ENCODE measurements at places on chromosomes 12 and 14.

DNA sequence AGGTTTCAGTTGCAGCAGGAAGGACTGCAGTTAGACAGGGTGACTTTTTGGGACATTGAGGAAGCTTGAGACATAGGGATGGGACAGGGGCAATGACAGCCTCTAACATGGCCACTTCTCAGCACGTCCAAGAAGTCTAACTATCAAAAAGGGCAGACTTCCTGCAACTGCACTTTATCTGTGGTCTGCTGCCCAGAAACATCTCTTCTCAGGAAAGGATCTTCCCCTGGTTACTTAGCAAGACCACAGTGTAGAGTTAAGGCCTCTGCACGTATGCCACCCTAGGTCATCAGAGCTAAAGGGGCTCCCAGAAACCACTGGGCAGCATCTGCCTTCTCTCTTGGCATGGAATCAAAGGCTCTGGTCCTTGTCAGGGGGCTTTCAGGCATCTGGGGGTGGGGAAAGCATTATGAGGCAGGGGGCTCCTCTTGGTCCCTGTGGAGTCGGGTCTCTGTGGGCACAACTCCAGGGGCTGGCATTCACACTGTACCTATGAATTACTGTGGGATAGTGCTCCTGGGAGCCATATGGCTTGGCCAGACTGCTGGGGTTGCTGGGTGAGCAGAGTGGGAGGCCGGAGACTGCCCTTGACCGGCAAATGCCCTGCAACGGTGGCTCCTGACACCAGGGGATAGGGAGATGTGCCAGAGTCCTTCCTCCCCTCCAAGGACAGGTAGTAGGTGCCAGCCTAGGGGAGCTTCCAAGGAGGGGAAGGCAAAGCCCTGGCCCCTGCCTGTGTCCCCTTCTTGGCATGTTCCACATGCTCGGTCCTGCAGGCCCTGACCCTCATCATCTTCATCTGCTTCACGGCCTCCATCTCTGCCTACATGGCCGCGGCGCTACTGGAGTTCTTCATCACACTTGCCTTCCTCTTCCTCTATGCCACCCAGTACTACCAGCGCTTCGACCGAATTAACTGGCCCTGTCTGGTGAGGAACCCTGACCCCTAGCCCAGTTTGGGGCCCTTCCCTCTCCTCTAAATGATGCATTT, 1.0 kb downstream of the CMTM5 start:
- no peak for DNase-seq

GRCh38 chr14:32635061-32635719, 303.5 kb upstream of the NPAS3 start:
- no peak for DNase-seq

GRCh38 chr12:106037524-106038298, 101.0 kb downstream of the NUAK1 start:
- DNase-seq = no peak

DNA sequence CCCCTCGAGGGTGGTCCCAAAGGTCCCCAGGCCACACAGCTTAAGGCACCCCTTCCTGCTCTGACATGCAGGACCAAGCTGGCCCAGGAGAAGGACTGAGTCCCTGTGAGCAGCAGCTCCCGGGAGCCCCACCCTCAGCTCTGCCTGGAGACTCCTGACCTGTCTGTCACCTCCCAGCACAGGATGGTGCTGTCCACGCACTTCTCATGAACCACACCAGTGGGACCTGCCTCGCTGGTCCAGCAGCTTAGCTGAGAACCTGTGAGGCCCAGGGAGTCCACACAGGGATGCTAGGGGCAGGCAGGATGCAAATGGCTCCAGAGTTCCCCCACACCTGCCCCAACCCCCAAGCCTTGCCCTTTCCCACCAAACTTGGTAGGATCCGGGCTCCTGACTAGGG, 27.7 kb downstream of the CCDC85C start:
- DNase-seq = no peak

DNA sequence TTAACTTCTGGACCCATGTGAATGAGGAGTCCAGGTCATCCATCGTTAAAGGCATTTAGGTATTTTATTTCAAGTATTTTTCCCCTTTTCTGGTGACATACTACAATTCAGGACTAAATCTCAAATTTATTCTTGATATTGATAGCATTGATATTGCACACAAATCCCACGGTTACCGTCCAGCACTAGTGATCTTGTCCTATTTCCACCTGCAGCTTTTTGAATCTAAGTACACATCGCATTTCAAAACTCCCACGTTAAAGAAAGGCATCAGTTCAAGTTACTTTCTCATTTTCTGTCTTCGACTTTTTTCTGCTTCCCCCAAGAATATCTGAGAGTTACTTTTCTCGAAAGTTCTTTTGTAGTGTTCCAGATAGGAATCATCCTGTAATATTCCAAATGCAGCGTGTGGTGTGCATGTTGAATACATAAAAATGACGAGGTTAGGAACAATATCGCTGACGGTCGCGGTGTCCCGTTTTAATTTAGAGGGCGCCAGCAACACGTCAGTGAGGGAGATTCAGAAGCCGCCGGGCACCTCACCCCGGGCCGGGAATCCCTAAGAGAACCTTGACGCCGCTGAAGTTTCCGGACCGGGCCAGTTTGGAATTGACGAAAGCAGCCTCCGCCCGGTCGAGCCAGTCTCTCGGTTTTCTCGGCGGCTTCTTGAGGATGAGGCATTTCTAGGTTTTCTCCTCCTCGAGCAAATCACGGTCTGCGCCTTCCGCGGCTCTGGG, 569 bp upstream of the RGS6 start:
- no peak for DNase-seq

GRCh38 chr14:94310248-94310647, 12.9 kb downstream of the SERPINA6 start:
- DNase-seq = no peak

- no peak for DNase-seq
Observed at GRCh38 chr12:27464220-27464554, 17.7 kb downstream of the SMCO2 start.

DNA sequence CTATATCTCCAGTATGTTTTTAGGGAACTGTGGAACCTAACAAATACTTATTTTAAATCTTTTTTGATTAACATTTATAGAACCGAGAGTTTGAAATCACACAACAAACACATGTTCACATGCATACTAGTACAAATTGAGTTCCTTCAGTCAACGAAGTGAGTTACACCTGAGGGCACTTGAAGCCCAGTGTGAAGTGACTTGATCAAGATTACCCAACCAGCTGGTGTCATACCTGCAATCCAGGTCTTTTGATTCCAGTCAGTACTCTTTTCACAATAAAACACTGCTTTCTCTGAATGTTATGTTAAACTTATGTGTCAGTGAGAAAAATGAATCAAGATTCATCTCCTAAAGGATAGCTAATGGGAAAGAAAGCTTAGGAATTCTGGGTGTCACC, 35.2 kb downstream of the VRK1 start:
- no peak for DNase-seq

- DNase-seq = no peak
Observed at GRCh38 chr12:91887957-91888356, 257.7 kb downstream of the BTG1 start.

GRCh38 chr12:113077859-113078255, 21.3 kb downstream of the DTX1 start:
- no peak for DNase-seq

GRCh38 chr12:26979733-26980132, 34.5 kb downstream of the TM7SF3 start:
- no peak for DNase-seq

DNA sequence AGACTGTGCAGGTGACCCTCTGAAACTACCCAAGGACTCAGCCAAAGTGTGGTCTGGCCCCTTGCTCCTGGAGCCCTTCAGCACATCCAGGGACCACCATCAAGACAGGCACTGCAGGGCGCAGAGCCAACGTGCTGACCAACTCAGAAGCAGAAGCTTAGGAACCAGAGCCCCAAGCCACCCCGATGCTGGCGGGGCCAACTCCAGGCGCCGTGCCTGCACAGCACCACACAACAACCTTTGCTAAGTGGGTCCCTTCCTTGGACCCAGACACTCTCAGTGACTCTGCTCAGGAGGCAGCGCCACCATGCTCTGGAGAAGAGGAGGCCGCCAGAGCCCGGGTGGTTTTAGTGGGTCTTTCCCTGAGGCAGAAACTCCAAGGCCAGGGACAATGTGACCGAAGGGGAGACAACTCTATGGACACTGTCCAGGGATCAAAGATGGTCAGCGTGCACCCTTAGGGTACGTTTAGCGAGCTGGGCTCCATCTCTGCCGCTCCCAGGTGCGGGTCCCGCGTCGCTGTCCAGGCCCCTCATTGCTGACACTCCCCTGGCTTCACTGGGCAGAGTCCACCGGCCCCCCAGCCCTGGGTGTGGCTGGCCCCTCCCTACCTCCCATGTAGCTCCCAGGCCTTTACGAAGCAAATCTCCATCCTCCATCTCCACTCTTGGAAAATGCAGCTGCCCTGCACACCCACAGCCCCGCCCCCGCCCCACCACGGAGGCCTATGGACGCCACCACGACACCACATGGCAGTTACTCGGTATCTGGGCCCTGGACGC, 16.1 kb downstream of the CHGA start:
- no peak for DNase-seq

DNA sequence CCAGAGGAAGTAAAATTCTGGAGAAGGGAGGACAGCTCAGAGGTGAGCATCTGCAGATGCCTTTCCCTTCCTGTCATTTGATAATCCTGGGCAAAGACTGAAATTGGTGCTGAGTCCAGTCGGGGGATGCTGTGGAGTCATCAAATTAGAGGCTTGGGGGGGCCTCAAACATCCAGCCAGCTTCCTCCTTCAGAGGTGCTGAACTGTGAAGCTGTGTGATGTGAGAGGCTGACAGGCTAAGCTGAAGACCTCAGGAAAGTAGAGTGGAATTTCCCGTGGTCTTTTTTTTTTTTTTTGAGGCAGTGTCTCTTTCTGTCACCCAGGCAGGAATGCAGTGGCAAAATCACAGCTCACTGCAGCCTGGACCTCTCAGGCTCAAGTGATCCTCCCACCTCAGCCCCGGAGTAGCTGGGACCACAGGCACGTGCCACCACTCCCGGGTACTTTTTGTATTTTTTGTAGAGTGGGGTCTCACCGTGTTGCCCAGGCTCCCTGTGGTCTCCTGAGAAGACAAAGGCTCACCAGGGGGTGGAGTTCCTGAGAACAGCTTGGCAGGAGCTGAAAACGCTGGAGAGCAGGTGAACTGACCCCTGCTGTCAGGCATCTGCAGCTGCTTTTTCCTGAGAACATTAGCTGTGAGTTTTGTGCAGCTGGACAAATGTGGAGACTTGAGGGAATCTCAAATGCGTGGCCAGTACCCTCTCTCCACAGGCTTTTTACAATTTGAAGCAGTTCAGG, 6.1 kb upstream of the TCL1B start:
- no peak for DNase-seq

- DNase-seq = no peak
Observed at GRCh38 chr14:102929241-102930137, 7.0 kb downstream of the AMN start.

- no peak for DNase-seq
Observed at GRCh38 chr12:131831635-131832041, 3.4 kb downstream of the MMP17 start.

- no peak for DNase-seq
Observed at GRCh38 chr12:125549836-125550235, 484.6 kb downstream of the AACS start.

- no peak for DNase-seq
Observed at GRCh38 chr12:57489157-57489641, 1.3 kb downstream of the MARS1 start.

- no peak for DNase-seq
Observed at GRCh38 chr12:114752217-114752616, 68.2 kb upstream of the TBX3 start.

DNA sequence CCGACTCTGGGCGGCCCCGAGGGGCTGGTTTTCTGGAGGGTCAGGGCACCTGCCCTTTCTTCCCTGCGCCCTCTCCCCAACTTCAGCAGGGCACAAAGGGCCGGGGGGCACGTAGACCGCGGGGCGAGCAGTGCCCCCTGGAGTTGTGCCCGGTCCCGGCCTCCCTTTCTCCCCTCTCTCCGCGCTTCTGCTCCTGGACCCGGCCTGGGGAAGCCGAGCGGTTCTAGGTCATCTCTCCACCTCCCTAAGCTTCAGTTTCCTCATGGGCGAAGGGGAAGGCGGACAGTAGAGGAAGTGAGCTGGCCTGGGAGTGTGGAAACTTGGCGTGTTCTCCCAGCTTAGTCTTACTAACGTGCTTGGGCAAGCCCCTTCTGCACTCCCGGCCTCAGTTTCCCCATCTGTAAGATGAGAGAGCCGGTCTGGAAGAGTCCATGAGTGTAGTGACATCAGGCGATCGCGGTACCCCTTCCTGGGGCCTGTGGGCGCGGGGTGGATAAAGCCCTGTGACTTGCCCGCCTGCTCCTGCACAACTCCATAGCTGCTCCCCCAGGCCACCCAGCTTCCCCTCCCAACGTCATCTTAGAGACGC, 158.6 kb upstream of the PARP11 start:
- no peak for DNase-seq

DNA sequence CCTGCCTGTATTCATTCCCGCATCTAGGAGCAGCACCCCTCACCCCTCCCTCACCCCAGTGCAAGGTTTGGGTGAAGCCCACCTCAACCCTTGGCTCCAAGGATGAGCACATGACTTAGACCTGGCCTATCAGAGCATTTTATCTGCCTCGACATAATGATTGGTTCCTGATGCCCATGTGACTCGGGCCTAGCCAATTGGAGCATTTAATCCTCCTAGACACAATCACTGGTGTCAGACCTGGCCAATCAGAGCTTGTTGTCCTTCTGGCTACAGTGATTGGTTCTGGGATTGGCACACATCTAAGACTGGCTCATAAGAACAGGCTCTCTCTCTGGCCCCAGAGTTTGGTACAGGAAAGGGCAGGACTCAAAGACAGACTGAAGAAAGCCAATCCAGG, 73.1 kb upstream of the MYL2 start:
- DNase-seq = no peak

GRCh38 chr12:121724925-121725324, 12.4 kb downstream of the TMEM120B start:
- DNase-seq = no peak

- DNase-seq = no peak
Observed at GRCh38 chr14:69039288-69039628, 60.2 kb upstream of the ACTN1 start.

DNA sequence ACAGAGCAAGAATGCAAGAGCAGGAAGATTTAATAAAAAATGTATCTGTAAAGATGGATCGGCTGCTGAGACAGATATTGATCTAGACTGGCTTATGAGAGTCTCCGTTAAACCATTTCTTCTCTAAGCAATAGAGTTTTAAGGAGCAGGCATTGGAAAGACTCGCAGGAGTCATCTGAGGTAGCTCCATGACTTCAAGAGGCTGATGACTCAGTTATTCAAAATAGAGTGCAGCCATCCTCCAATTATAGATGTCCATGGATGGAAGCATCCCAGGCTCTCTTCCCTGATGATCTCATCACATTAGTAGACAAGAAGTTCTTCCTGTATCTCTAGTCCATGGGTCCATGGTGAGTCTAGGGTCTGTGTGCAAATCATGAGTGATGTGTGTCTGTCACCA, 638.3 kb upstream of the TMEM132C start:
- DNase-seq = no peak

DNA sequence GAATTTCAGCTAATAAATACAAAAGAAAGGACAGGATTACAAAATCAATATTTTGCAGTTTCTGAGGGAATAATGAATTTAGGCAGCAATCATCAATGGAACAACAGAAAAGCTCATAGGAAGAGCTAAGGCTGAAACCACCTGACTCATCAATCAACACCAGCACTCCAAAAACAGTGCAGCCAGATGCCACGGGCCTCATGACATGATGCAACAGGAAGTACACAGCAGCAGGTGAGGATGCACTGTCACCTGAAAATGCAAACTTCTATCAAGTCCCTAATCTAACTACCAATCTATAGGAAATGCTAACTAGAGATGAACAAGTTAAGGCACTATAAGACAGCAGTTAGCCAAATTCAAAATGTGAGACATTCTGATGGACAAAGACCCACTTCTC, 21.7 kb downstream of the GNS start:
- DNase-seq = no peak
